Stimulated activated CD4-positive, alpha-beta T cell treated with anti-CD3 and anti-CD28 coated beads, Interleukin-2, amount 100 ng/mL, for 4 hours (primary cell): ENCODE measurements at places on chromosomes 3 and 15.

DNA sequence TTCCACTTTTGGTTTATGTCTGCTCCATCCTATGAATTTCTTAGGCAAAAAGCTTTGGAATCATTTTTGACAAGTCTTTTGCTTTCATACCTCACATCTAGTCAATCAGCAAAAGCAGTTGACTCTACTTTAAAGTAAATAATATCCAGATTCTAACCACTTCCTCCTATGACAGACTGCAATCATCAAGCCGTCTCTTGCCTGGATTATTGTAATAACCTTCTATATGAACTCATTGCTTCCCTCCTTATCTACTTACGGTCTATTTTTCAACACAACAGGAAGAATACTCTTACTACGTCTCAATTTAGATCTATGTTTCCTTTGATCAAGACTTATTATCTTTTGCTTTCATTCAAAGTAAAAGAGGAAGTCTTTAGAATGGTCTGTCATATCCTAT lies 20.7 kb downstream of the CLDN1 start:
- no peak for DNase-seq

GRCh38 chr3:71492974-71493771 lies 90.4 kb downstream of the FOXP1 start:
- no peak for DNase-seq

- DNase-seq, result no peak
These were observed 32.4 kb upstream of the HHATL start for GRCh38 chr3:42735019-42735418.

DNA sequence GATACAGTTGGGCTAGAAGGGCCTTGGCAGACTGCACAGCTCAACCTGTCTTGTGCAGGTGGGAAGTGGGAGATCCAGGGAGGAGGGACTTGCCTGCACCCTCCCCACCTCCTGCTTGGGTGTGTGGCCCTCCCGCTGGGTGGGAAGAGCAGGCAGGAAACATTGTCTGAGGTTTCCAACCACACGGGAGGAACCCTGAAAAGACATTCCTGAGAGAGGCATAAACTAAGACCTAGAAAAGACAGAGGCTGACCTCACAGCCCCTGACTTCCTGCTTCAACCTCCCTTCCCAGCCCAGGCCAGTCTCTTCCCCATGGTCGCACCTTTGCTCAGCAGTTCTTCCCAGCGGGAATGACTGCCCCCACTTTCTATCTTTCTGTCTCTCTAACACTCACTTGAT lies 46.3 kb upstream of the INSYN1 start:
- DNase-seq, result no peak

DNA sequence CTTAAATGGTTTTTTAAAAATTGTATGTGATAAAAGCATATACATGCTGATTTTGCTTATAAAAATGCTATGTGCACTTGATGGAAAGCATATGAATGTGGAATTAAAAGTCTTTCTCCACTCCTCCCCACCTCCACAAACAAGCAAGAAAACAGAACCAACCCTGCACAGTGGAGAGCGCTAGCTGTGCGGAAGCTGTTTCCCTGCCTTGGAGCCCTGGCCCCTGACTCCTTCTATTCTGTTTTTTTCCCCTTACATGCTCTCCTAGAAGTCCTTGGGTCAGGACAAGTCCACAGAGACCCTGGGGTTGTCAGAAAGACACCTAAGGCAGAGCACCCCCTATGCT lies 64.2 kb downstream of the BOC start:
- DNase-seq, result no peak

DNA sequence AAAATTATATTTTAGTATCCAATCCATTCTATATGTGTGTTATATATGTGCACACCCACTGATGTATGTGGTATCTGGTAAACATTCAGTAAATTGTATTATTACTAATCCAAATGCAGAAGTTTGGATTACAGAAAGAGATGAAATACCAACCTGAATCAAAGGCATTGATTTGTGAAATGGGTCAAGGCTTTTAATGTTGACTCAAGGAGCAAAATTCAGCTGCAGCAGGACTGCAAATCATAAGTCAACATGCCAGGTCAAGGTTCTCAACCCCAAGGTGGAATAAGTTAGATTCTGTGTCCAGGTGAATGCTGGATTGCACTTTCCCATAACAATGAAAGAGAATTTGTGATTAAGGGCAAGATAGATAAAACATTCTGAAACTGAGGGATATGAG lies 190.7 kb downstream of the GAP43 start:
- no peak for DNase-seq

DNA sequence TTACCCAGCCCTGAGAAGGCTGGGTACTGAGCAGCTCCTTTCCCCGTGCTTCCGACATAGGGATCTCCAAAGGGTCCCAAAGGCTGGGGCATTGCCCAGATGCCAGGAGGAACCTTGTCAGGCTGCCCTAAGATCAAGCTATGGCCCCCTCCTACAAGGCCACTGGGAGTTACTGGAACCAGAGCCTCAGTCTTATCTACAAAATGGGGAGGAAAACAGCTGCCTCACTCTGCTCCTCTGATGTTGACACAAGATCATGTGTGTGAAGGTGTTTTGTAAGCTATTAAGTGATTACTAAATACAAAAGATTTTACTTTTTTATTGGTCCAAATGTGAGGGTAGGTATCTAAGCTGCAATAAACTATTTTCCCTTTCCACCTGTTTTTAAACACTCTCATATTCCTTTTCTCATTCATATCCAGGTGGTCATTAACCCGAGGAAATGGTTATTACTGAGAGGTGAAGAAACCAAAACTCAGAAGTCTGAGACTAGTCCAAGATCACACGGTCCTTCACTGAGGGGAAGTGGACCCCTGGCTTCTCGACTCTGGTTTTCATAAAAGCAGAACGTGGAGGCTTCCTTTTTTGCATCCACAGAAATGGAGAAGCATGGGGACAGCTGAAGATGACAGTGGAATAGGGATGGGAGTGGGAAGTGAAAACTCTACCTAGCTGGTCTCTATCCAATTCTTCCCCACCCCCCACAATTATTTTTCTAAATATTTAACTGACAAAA lies 1.7 kb downstream of the ARPIN start:
- no peak for DNase-seq

DNA sequence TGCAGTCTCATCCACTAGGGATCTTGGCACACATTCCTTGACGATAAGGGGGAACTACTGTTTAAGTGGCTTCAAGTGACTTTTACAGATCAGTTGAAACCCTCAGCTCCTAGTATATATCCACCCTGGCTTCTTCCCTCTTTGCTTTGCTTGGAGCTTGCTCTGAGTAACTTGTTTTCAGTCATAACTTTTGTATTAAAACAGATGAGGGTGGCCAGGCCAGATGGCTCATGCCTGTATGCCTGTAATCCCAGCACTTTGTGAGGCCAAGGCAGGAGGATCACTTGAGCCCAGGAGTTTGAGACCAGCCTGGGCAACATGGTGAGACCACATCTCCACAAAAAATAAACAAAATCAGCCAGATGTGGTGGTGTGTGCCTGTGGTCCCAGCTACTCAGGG lies 42.4 kb downstream of the EOMES start:
- no peak for DNase-seq

DNA sequence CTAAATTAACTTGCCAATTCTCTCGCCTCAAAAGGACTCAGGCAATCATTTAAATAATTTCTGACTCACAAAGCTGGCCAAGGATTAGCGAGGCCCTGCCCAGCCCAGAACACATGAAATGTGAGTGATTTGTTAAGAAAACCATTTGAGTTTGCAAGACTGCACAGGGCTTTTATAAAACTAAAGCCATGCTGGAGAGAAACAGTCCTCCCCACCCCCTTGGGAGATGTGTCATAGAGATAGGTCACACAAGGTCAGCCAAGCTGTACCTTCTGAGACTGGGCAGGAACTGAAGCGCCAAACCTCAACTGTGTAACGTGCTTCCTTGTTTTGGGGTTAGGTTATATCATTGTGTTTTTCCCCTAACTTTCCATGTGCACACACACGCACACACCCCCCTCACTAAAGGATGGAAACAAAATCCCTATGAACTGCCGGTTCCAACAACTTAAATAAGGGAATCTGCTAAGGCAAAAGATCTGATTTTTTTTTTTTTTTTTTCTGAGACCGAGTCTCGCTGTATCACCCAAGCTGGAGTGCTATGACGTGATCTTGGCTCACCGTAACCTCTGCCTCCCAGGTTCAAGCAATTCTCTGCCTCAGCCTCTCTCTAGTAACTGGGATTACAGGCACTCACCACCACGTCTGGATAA lies 8.1 kb downstream of the SPATA12 start:
- DNase-seq, result no peak

DNA sequence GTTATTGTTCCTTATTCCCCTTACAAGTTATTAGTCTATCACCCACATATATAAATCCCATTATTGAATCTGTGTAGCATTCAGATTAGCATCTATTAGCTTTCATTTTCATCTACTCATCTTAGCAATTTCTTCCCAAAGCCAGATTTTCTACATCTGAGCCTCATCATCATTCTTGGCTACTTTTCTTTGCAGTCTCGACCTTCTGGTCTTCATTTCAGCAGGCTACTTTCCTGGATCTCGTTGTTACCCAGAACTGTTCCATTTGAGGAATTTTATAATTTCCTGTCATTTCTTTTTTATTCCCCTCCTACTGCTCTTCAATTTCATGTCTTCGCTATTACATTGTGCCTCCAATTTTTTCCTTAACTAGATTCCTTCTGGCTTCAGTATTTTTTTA lies 51.8 kb downstream of the SPRED1 start:
- DNase-seq, result no peak

DNA sequence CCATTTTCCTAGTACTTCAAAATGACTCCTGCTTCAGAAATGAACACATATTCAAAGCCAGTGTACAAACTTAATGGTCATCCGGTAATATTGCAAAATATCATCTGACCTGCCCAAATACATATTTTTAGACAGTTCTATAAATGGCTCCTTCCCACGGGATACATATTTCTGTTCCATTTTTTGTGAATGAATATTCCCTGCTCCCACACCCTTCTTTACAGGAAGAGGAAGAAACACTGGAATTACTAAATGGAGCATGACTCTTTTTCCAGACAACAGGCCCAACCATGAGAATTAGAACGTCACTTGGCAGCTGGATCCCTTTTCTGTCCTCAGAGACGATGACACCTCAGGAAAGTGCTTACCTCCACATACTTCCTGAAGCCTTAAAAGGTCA lies 38.0 kb upstream of the CBLB start:
- no peak for DNase-seq

DNA sequence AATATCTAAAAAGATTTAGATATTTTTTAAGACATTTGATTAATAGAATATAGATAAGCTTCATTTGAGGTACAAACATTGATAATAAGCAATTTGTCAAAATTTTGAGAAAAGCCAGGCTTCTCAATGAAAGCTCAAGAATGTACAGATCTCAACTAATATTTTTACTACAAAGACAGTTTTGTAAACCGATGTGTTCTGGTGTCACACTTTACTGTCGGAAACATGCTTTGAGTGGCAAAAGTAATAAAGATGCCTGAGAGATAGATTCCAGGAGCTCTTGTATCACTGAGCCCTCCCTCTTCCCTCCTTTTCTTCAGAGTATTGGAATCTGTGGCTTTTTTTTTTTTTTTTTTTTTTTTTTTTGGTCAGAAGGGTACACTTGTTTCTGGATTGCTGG lies 45.0 kb upstream of the THRB start:
- no peak for DNase-seq

GRCh38 chr3:100210772-100211135 lies 50.0 kb upstream of the TBC1D23 start:
- no peak for DNase-seq

DNA sequence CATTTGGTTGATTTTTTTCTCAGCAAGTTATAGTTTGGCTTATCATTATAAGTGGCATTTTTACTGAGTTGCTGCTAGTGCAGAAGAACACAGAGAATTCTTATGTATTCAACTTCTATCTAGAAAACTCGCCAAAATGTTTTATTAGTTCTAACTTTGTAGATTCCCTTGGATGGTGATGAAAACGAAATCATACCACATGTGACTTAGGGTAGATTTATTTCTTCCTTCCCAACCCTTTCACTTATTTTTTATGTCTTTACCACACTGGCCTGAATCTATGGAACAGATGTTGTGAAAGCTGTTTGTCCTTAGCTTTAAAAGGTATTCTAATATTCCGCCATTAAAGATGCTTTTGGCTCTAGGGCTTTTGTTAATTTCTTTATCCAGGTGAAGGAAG lies 503.3 kb upstream of the CFAP20DC start:
- no peak for DNase-seq

- no peak for DNase-seq
These were observed 75.2 kb downstream of the APBA2 start for GRCh38 chr15:28960979-28961378.

DNA sequence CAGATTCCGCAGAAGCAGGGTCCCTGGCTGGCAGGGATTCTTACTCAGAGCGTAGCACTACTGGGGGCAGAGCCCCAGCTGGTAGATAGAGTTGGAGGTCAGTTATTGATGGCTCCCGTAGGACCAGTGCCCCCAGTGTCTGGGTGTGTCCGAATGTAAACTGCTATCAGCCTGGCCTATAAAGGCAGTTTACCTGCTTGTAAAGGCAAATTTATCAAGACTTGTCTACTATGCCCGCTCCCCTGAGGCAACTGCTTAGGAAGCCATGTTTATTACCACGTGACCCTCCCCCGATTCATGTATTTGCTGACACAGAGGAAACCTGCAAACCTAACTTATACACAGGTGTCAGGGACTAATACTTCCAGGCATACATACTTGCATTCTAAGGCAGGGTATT lies 607 bp upstream of the PPP1R14D start:
- no peak for DNase-seq

GRCh38 chr3:39751286-39751685 lies 58.1 kb upstream of the MYRIP start:
- DNase-seq, result no peak

GRCh38 chr3:14744556-14744955 lies 69.6 kb downstream of the C3orf20 start:
- DNase-seq, result no peak

DNA sequence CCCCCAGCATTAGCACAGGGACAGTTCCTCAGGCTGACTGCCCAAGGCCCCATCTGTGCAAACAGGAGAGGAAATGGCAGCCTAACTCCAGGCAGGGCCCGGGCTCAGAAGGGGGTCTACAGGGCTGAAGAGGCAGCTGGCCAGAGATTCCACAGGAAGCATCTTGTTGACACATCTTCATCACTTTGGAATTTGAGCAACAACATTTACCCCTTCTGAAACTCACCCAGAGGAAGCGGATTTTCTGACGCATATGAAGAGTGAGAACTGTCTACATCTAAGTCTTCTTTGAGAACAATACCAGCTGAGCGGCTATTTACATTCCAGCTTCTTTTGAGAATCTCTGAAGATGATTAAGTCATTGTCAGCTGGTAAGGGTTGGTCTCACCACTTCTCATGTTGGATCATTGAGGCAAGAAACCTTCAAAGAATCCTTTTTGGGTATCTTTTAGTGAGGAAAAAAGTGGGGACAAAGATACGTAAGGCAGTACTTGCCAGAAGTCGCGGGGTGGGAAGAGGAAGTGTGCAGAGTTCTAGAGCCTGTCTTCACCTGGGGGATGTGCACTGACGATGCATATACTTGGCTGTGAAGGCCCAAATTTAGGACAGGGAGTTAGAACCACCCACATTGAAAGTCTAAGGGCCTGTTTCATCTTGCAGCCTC lies 25.4 kb upstream of the SRP14 start:
- DNase-seq, result no peak
